ENCODE measurements at places on chromosomes 13 and 19.

DNA sequence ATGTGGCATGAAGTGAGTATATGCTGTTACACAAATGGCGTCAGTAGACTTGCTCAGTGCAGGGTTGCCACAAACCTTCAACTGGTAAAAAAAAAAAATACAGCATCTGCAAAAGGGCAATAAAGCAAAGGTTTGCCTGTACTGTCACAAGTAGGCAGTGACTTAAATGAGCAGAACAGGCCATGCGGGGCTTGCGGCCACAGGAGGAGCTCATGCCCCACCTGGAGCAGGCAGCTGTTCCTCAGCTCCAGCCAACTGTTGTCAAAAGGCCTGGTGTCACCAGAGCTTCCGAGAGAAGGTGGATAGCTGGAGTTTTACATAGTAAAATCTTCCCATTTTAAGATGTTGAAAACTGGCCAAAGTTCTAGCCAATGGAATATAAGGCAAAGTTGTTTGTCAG is 7.7 kb downstream of the ATP7B start:
- DNase-seq: no peak

- DNase-seq: no peak
Measured at GRCh38 chr13:105107781-105108180, 1427.7 kb downstream of the EFNB2 start.

DNA sequence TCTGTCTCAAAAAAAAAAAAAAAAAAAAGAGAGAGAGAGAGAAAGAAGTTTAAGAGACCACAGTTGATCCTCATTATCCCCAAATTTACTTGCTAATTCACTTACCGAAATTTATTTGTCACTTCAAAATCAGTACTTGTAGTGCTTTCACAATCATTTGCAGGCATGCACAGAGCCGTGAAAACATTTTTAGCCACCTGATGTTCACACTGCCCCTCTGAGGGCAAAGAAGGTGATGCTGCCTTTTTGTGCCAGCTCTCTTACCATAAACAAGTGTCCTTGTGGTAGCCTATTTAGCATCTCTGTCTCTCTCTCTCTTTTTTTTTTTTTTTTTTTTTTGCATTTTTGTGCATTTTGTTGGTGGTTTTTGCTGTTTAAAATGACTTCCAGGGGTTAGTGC is 24.1 kb upstream of the CASP14 start:
- DNase-seq: no peak

DNA sequence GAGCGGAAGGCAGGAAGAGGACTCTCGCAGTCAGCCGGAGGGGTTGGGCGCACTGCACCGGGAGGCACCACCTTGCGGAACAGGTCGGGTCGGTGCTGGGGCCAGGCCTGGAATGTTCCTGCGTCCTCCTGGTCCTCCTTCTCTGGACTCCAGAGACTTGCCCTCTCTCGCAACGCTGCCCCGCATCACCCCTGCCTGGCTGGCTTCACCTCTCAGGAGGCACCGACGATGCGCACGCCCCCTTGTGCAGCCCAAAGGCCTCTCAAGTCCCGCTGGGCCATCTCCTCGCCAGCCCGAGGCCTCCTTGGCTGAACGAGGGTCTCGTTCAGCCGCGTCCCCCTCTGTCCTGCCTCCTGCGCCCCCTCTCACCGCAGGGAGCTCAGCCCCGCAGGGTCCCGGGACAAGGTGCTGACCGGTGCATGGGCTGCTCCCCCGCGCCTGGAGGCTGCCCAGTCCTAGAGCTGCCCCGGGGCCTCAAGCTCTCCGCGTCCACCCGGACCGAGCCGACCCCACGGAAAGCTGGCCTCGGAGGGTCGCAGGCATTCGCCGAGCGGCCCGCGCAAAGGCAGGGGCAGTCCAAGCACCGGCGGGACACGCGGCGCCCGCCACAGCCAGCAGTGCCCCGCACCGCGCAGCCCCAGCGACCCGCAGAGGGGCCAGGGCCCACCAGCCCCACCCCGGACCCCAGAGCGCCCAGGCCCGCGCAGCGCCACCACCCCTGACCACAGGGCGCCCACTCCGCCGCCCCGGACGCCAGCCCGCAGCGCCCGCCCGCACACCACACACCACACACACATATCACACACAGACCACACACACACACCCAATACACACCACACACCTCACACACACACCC is 133.8 kb downstream of the CRYL1 start:
- DNase-seq: no peak

DNA sequence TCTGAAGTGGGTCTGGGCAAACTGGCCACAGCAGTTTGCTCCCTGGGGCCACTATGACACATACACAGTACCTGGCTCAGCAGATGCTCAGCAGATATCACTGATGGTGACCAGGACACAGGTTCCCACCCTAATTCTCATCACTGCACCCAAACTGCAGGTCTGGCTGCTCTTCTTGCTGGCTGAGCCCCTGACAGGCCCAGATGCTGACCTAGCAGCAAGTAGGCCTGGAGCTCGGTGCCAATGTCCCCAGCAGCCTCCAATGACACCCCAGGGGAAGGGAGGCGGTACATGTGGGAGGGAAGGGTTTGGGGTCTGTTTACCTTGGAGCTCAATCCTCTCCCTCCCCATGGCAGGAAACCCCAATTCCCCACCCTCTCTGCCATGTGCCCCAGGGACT is 5.1 kb downstream of the UBE2S start:
- DNase-seq: no peak

GRCh38 chr13:36706755-36707154 is 32.9 kb downstream of the SERTM1 start:
- no peak for DNase-seq

GRCh38 chr13:105665284-105665683 is 870.2 kb downstream of the EFNB2 start:
- no peak for DNase-seq

GRCh38 chr19:10219678-10220077 is 11.5 kb downstream of the S1PR2 start:
- DNase-seq: no peak

DNA sequence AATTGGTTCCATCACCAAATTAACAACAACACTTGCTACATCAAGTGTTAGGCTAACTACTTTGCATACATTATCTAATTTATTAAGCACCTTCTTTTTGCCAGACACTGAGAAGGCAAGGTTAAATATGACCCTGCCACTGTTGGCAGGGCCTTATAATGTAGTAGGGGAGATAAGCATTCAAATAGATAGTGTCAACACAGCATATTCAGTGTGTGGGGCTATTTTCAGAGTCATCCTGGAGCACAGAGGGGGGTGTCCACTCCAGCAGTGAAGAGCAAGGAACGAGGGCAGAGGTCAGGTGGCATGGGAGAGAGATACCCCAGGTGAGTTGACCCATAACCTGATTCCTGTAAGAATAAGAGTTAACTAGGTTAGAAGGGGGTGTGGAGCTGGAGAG is 121.6 kb downstream of the COG6 start:
- DNase-seq: no peak

DNA sequence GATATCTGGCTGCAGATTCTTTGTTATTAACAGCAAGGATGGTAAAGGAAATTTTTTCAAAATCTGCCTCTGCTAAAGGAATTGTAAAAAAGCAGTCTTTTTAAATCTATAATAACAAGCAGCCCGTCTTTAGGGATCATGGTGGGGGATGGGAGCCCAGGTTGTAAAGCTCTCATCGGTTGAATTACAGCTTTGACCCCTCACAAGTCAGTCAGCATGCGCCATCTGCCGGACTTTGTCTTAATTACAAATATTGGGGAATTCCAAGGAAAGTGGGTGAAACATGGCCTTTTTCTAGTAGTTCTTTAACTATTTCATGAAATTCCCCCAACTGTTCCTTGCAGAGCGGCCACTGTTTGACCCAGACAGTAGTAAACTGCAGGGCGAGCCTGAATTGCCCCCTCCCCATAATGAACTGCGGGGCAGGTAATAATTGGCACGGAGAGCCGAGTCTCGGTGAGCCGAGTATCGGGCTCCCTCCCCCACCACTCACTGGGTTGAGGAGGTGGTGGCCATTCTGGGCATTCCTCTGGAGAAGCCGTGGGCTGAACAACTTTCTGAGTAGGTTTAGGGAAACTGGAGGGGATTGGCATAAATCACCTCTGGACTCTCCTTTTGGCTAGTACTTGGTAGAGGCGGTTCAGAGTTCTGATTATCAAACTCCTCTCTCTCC is 11.6 kb downstream of the ZNF578 start:
- DNase-seq: no peak

GRCh38 chr19:8336660-8337059 is 6.4 kb downstream of the KANK3 start:
- no peak for DNase-seq

GRCh38 chr19:18839465-18840287 is 7.9 kb downstream of the UPF1 start:
- no peak for DNase-seq

GRCh38 chr19:861756-862580 is 2.5 kb downstream of the CFD start:
- peak; percentile 33 for DNase-seq

GRCh38 chr13:91212231-91212630 is 135.3 kb upstream of the MIR17HG start:
- no peak for DNase-seq

DNA sequence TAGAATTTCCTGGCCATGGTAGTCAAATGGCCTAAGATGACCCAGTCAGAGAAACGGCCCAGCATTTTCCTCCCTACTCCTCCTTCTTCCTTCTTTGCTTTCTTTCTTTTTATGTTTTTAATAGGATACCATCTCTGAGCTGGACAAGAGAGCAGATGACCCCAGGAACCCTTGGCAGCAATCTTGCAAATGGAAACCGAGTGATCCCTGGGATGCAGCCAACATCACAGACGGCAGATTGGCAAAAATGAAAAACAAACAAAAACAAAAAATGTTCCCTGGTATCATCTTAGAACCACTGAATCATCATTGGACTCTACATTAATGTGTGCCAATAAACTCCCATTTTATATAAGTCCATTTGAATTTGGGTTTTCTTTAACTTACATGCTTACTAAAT is 424.4 kb downstream of the FGF14 start:
- DNase-seq: no peak

DNA sequence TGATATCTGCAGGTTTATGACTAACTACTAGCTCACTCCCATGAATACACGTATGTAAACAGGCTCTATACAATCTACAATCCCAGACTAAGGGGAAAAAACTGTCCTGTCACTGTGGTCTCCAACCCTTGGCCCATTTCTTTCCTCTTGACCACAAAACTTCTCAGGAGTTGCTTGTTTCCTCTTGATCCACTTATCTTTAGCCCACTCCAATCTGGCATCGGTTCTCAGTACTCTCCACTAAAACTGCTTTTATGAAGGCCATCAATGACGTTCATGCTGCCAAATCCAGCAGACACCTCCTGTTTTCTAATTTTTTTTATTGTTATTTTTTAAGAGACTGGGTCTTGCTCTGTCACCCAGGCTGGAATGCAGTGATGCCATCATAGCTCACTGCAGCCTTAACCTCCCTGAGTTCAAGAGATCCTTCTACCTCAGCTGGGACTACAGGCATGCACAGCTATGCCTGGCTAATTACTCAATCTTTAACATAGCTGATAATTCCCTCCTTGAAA is 31.9 kb upstream of the USPL1 start:
- no peak for DNase-seq

DNA sequence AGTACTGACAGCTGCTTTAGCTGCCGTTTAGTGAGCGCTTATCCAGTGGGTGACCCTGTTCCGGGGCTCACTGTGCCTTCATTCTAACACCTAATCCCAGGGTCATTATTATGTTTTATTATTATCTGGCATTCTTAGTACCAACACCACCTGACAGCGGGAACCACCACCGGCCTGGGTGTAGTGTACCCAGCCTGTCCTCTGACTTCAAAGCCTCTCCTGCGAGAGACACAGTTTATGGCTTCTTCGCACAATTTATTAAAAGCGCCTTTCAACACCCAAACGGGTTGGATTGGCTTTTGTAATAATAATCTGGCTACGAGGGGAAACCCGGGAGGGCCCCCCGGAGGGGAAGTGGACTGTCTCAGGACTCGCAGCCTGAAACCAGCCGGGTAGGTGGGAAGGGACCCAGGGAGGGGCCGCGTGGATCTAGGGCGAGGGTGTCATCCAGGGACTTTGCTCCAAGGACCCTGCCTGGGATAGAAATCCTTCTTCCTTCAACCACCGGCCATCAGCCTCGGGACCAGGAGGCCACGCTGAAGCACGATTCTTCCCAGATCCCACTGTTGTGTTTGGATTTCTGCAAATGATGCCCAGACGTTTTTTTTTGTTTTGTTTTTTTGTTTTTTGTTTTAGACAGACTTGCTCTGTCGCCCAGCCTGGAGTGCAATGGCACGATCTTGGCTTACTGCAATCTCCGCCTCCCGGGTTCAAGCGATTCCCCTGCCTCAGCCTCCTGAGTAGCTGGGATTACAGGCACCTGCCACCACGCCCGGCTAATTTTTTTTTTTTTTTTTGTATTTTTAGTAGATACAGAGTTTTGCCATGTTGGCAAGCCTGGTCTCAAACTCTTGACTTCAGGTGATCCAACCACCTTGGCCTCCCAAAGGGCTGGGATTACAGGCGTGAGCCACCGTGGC is 1.6 kb upstream of the ZBTB7A start:
- DNase-seq: no peak

GRCh38 chr13:110263888-110264287 is 43.1 kb downstream of the COL4A1 start:
- DNase-seq: no peak

GRCh38 chr13:48009284-48009683 is 8.2 kb upstream of the SUCLA2 start:
- DNase-seq: no peak

DNA sequence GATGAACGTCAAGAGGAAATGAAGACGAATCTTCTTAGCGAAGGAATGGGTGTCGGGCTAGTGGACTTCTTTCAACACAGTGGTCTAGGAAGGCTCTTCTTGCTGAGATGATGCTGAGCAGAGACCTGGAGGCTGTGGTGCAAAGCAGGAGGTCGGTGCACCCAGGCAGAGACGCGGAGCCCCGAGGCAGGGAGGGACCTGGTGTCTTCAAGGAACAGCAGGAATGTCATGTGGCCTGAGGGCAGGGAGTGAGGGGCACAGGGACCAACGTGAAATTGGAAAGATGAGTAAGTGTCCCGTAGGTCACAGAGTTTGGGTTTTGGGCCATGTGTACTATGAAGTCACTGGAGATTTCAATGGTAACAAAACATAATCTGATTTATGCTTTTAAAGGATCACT is 11.4 kb upstream of the CDC42EP5 start:
- no peak for DNase-seq

DNA sequence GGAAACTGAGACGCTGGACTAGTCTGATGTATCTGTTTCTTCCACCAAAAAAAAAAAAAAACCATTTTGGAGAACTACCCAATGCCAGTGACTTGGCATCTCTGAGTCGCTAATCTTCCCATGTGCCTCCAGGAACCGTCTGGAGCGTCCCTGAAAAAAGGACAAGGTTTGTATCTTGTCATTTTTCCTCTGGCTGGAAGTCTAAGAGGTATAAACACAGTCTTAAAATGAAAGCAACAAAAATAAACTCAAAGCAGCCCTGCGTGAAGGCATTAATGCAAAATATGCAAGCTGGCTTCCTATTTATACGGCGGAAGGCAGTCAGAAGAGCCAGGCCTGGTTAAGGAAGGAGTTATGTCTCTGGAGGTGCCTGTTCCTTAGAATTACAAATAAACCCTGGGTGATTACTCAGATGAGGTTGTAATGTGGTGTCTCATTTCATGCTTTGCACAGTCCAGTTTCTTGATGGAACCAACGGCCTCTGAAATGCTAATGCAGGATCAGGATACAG is 20.3 kb downstream of the ACTN4 start:
- no peak for DNase-seq
